ENCODE measurements at places on chromosomes 4 and X.

- DNase-seq = no peak
These were observed 95.0 kb downstream of the NYX start for GRCh38 chrX:41542135-41542534.

DNA sequence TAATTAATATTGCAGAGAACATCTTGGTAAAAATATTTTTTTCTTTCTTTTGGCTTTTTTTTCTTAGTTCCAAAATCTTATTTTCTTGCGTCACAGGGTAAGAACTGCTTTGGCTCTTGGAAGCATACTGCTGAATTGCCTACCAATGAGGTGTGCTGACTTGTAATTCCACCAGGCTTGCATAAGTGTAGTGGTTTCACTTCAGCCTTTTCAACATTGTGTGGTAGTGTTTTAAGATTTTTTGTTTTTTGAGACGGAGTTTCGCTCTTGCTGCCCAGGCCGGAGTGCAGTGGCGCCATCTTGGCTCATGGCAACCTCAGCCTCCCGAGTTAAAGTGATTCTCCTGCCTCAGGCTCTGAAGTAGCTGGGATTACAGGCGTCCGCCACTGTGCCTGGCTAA lies 42.4 kb downstream of the N4BP2 start:
- DNase-seq = no peak

- no peak for DNase-seq
These were observed 48.2 kb upstream of the EPGN start for GRCh38 chr4:74260036-74260435.

- peak; percentile 10 for DNase-seq
These were observed 126.6 kb downstream of the PPP4R3C start for GRCh38 chrX:27336466-27337091.

DNA sequence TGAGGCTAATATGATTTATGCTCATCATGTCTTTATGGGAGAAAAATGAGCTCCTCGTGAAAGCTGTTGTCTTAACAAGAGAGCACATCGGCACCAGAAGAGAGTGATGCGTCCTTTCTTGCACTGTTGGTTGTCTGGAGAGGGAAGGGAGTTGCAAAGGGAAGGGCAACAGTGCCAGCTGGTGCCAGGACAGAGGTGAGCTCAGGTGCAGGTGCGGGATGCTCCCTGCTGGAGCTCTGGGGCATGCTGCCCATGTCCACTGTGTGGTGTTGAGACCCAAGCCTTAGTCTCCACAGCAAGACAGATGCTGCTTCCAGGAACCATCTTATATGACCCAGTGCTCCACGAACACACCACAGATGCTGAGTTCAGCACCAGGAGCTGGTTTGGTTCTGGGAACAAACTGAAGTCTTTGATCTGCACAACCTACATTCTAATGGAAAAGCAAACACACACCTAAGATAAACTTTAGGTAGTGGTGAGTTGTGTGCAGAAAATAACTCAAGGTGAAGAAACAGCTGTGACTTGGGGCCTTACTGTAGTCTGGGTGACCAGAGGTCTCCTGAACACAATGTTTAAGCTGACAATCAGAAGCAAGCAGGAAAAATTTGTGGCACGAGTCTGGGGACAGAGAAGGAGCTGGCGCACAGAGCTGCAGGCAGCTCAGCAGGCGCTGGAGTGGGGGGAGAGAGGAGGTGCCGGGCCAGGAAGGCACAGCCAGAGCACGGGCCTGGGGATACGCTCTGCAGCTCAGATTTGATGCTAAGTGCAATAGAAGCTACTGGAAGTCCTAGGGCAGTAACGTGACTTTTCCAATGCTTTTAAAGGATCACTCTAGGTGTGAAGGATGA lies 73.2 kb downstream of the HAUS3 start:
- no peak for DNase-seq

DNA sequence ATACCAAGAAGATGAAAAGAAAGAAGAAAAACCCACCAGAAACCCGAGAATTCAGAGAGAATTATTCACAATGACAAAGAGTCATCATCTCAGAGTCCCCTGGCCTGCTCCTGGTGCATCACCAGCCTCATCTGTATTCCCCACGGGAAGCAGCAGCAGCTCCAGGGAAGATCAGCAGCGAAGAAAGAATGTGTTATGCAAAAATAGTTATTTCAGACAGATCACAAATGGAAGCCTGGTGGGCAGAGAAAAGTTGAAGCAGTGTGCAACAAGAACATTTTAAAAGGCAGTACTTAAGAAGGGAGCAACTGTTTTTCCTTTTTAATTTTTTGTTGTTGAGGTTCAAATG lies 189.2 kb downstream of the PPP3CA start:
- no peak for DNase-seq

DNA sequence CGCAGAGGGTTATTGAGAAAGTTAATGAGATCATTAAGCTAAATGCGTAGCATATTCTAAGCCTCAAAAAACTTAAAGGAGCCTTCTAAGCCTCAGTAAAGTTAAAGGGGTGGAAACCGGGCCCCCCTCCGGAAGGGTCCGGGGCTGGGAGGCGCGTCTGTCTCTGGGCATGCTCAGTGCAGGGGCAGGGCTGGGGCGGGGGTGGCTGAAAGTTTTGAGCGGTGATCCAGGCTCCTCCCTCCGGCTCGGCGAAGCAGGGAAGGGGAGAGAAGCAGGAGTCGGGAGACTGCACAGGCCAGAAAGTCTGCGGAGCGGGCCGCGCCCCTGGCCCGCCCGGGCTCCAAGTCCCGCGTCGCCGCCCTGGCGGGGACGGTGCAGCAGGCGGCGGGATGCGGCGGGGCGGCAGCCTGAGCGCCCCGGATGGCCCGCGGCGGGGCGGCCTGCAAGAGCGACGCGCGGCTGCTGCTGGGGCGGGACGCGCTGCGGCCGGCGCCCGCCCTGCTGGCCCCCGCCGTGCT lies at the start of gene EVC:
EVC (plus strand) TSS at position 241 of the 518 bp plus-strand sequence; CDS start at position 421, 180 bp downstream.
- DNase-seq = no peak

- DNase-seq = no peak
These were observed 68.3 kb upstream of the SPANXB1 start for GRCh38 chrX:140933874-140934655.

GRCh38 chr4:6235901-6236640 lies 33.6 kb upstream of the WFS1 start:
- no peak for DNase-seq

GRCh38 chrX:123217077-123217476 lies 33.0 kb downstream of the GRIA3 start:
- peak; percentile 10 for DNase-seq

DNA sequence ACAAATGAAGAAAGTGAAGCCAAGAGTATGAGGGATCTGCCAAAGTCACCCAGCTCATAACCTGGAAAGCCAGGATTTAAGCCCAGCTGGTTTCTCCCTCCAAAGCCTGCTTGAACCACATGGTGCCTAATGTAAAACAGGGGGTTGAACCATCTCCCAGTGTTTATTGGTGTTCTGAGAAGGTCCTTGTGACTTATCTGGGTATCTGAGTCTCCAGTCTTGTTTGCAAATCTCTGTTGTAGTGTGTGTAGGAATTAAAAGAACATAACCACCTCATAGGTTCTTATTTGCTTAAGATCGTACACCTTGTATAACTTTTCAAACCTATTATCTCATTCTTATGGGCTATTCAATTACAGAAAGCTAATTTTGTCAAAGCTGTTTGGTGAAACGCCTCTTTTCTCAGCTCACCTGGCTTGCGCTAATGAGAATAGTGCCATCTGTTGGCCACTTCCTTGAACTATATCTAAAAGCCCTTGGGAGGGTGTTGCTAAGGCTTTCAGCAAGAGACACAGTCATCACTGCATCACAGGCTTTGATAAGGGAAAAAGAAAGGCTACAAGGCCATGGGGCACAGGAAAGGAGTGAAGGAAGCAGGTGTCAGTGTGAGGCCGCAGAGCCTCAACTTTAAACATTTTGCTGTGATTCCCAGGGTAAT lies 34.0 kb downstream of the ETDB start:
- peak; percentile 33 for DNase-seq

DNA sequence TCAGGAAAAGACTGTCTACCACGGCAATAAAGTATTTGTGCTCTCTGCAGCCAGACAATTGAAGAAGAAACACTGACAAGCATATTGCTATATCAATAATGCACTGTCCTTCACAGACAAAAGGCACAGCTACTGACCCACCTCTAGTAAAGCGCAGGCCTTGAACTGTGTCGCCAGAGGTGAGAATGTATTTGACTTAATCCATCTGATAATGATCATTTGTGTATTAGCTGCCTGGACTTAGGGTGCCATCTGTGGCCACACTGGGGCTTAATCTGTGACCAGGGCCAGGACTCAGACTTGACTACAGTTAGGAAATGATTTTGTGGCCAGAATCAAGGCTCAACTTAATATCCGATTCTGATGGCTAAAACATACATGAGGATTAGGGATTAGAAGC lies 260.4 kb downstream of the SMARCA1 start:
- no peak for DNase-seq

DNA sequence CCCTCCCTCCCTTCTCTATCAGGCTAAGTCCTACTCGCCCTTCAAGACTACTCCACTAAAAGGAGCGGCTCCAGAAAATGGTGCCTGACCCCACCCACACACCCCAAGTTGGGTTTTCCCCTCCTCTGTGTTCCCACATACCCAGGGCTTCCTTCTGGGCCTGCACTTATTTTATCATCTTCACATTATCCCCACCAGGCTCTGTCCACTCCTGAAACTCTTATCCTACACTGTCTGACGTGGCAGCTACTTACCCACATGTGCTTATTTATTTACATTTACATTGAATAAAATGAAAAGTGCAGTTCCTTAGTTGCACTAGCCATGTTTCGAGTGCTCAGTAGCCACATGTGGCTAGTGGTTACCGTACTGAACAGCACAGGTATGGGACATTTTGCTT lies 5.1 kb upstream of the KDM5C start:
- no peak for DNase-seq

GRCh38 chrX:24149351-24150050 lies at the start of gene ZFX:
ZFX (plus strand) TSS chrX:24149729; CDS start chrX:24172743, 23,014 bp downstream.
- no peak for DNase-seq

DNA sequence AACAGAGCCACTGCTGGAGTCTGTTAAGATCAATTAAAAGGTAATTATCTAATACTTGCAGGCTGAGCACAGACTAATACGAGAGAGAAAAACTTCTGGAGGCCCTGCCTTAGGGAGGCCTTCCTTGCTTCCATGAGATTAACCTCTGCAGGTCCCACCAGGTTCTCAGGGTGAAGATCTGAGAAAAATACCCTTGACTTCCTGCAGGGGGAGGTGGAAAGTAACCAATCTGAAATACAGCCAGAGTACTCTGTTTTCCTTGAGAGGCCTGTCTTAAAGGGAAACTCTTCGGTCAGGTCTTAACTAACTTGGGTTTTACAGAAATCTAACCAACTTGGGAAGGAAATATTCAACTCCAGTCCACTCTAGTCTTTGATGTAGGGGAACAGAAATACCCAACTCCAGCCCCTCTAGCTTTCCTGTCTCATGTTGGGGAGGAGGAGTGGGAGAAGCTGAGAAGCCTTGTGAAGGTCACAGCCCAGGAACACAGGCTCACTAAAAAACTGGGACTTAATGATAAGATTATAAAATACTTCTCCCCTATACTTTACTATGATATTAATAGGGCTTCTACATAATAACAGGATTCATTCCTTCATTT lies 77.1 kb downstream of the TBCK start:
- DNase-seq = no peak

DNA sequence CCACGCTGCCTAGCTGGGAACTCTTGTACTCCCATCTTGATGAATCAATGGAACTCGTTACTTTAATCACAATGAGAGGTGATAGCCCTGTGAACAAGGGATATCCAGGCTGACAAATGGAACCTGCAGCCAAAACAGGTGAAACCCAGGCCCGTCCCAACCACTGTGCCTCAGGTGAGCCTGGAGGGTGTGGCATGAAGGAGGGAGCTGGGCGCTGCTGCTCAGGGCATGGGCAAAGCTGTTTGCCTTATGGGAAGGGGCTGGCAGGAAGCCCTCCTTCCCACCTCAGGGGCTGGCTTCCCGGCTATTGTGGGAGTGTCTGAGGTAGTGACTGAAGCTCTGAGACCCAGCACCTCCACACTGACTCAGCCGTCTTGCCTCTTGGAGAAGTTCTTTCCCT lies 209.4 kb upstream of the ATP6AP2 start:
- DNase-seq = no peak

DNA sequence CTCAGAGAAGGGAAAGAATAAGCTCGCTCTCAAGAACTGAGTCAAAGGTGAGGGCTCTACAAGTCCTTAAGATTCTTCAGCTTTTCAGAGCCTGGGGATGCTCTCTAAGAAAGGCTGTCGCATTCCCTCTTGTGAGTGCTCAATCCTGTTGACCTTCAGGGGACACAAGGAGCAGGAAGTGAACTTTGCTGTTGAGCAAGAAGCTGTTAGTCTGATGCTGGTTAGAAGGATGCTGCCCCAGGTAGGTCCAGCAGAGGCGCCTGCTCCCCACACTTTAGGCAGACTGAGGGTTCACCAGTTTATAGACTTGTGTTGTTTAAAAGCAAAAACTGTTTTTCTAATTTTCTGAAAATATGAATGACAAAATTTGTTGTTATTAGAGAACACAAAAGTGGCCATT lies 125.4 kb upstream of the SPOCK3 start:
- no peak for DNase-seq

- no peak for DNase-seq
These were observed 138.8 kb upstream of the MAP9 start for GRCh38 chr4:155515444-155516075.

DNA sequence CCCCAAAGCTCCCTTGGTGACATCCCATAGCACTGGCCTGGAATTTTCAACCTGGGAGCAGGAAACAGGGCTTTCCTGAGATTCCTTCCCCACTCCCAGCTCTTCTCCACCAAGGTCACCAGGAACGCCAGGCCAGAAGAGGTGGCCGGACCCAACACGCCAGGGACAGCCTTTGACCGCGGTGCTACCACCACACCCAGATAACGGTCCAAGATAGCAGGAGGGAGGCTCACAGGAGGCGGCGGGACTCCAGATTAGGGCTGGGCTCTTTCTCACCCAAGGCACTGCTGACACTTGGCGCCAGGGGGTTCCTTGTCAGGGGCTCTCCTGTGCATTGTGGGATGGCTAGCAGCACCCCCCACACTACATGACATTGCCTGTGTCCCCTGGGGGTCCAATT lies 22.9 kb downstream of the ZFYVE28 start:
- DNase-seq = no peak

- DNase-seq = no peak
These were observed 831.2 kb upstream of the PCDH10 start for GRCh38 chr4:132317923-132318322.

GRCh38 chrX:27132862-27133261 lies 330.3 kb downstream of the PPP4R3C start:
- no peak for DNase-seq

- no peak for DNase-seq
These were observed 222.3 kb upstream of the AGTR2 start for GRCh38 chrX:115948018-115948923.

DNA sequence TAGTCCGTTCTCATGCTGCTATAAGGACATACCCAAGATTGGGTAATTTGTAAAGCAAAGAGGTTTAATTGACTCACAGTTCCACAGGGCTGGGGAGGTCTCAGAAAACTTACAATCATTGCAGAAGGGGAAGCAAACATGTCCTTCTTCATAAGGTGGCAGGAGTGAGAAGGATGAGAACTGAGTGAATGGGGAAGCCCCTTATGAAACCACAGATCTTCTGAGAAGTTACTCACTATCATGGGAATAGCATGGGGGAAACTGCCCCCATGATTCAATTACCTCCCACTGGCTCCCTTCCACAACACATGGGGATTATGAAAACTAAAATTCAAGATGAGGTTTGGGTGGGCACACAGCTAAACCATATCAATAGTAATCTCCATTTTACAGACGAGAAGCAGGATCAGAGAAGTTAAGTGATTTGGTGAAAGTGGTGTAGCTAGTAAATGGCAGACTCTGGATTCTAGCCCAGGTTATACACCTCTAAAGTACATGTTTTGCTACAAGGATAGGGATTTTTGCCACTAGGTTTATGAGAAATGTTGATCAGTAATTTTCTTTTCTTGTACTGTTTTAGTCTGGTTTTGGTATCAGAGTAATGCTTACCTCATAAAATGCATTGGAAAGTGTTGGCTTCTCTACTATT lies 47.3 kb upstream of the C1GALT1C1 start:
- no peak for DNase-seq

Measured in HS-5 (cell line).